ENCODE measurements at places on chromosomes 12 and 14. TPM values are rescaled to one million over a fixed set of nuclear protein-coding genes. Genes with fewer than 3 reads are reported as not detected.

Gene SCN8A
- 7.1 TPM for total RNA-seq

GRCh38 chr14:68628605-68629310, 164.1 kb downstream of the ZFP36L1 start:
- DNase-seq, result no peak

DNA sequence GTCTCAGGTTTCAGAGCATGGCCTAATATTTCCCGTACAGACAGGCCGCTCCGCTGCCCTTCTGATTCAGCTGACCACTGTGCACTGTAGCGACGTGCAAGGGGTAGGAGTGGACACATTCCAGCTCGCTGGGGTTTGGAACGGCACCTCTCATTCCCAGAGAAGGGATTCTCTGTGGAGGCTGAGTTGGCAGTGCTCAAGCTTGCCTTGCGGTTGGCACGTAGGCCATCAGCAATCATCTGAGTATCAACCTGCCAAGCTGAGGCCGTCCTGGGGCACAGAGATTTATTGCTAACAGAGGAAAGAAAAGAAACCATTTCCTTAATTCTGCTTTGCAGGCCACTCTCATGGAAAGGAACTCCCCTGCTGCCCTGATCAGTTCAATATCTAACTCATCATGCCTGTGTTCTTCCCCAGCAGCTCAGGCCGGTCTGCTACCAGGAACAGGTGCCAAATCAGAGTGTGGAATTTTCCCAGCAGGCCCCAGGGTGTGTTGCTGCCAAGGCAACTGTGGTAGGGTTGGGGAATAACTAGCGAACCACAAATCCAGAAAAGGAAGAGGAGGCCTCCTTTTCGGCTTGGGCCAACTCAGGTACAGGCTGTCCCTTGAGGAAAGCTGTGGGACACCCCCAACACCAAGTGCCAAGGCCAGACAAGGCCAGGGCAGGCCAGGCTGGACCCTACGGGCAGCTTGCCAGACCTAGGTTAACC, 92.5 kb downstream of the SSPN start:
- no peak for DNase-seq

GRCh38 chr14:61526405-61527312, 168.7 kb upstream of the HIF1A start:
- no peak for DNase-seq

DNA sequence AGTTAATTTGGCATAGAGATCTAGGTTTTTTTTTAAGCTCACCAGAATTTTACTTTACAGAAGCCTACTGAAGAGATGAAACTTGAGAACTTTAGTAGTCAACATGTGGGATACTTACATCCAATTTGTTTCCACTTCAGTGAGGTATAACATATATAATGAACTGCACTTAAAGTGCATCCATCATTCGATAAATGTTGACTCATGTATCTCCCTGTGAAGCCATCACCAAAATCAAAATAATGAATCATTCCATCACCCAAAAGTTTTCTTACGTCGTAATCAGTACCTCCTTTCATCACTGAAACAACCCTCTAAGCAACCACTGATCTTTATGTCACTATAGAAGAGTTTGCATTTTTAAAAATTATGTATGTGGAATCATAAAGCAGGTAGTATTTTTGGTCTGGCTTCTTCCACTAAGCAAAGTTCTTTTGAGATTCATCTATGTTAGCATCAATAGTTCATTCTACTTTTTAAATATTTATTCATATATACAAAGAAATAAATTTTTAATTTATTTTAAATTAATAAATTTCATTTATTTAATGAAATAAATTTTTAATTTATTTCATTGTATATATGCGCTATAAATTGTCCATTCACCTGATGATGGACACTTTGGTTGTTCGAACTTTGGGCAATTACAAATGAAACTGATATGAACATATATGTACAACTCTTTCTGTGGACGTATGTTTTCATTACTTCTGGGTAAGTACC, 2.0 kb upstream of the CPNE8 start:
- no peak for DNase-seq

- DNase-seq, result no peak
Measured at GRCh38 chr14:105087308-105087962, 22.2 kb upstream of the GPR132 start.

GRCh38 chr14:103624860-103625259, 4.2 kb upstream of the KLC1 start:
- no peak for DNase-seq

Gene IL22
- total RNA-seq, result not detected

Gene GLT1D1
- total RNA-seq, result not detected

GRCh38 chr14:30906752-30907658, 32.6 kb downstream of the COCH start:
- no peak for DNase-seq

DNA sequence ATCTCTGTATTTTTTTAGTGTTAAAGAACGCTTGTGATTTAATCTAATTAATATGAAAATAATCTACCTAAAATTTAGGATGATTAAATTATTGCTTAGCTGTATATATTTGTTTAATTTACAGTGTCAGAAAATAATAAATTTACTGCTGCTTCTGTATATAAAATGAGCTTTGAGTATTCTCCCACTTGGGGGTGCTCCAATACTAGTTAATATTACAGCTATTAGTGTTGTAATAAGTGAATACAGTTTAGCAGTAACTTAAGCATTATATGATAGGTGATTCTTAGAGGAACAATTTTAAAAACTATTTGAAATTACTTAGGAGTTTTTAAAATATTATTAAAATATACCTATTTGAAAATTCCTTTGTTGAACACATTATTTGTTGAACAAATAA, 62.2 kb downstream of the PAPOLA start:
- DNase-seq, result no peak

DNA sequence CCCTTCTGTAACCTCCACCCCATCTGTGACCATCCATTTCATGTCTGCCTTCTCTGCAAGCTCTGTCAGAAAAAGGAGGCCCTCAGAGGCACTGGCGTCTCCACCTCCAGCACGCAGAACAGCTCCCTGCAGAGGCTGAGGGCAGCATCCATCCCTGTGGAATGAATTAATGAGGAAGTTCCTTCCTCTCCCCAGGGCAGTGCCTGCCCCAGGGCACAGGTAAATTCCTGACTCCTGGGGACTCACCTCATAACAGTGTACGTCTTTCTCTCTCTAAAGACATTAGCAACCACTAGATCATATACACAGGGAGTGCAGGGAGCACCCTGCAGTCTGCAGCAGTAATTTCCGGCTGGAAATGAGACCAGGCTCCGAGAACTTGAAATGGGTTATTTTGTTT, 155.0 kb upstream of the TMEM132C start:
- no peak for DNase-seq

DNA sequence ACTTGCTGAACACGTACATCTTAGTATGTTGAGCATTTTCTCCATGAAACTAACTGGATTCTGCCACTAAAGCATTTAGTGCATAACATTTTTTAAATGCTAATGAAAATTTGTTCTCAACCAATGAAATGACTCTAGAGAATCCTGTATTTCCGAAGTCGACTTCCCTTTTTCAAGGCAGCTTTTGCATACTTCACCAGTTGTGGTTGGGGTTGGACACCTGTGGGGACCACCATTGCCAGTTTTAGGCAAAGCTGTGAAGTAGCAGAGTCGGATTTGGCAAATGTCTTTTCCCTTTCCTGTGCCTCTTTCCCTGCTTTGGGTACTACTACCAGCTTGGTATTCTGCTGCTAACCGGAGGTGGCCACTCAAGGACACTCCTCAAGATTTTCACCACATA, 349.2 kb downstream of the BCAT1 start:
- no peak for DNase-seq

Gene FGF23
- not detected for total RNA-seq

Gene C12orf56
- total RNA-seq, result not detected

DNA sequence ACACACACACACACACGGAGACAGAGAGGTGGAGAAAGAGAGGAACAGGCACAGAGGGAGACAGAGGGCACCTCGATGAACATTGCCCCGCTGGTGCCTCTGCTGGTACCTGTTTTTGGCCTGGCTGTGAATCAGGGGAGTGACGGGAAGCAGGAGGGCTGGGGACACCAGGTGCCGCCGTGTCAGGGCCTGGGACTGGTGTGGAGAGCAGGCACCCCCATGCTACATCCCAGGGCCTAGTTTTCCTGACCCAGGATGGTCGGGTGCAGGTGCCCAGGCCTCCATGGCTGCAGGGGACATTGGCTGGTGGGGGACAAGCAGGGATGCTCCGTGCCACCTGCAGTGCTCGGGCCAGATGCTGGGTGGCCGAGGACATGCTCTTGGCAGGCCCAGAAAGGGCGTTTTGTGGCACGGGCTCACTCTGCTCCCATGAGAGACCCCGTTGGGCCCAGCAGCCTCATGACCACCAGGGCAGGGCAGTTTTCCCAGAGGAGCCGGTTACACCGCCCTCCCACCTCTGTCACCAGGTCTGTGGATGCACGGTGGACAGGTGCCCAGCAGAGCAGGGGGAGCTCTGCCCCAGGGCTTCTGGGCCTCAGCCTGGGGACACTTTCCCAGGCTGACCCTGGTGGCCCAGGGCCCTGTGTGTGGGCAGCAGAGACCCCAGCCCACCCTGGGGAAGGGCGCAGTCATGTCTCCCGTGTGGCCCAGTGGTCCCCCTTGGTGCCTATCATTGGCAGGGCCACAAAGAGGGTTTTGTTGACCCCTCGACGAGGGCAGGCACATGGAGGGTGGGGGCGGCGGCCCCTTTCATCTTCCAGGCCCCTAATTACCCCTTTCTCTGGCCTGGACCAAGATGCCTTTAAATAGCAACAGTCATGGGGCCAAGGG, 207.5 kb upstream of the RTL1 start:
- no peak for DNase-seq

DNA sequence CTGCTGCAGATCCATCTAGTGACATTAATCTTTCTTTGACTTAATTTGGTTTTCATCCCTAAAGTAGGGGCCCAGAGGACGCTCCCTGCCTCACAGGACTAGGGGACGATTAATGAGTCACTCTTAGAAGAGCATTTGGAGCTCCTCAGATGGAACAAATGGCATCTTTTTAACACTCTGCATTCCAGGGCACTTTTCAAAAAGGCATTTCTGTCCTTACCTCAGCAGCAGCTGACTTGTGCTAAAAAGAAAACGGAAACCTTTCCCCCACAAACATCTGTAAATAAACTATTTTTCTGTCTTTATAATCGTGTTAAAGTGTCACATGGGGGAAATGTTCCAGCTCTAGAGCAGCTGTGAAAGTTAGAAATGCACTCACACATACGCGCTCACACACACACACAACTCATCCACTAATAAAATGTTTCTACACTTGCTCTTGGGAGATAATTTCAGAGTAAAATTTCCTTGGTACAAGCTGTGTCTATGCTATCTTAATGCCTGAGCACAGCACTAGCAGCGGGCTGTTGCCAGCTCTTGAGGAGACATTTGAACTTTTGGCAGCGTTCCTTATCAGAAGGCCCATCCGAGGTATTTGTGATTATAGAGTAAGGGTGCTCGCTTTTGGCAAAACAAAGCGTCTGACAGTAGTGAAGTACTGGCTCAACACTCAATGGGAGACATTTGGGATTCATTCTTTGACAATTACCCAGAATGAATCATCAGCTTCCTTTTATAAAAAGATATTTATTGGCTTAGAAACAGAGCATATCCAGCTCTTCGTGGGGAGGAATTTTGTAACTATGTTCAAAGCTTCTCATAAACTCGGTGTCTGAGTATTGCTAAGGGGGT, 141.3 kb downstream of the PLXNC1 start:
- no peak for DNase-seq

Gene OR4E2
- total RNA-seq, result not detected

DNA sequence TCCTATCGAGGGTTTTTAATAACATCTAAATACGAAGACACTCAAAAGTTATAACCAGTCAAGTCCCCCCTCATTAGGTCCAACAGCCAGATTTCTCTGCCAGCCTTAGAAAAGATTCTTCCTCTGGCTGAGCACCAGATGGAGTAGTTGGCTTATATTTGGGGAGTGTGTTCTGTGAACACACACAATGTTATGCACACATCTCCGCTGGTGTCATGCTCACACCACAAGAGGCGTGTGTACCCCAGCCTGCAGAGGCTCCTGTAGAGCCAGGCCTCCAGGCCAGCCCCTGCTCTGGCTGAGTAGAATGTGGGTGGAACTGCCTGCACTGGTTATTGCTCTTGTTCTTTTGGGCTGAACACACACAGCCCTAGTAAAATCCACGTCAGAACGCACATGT, 64.0 kb downstream of the PIWIL1 start:
- DNase-seq, result no peak

GRCh38 chr12:47949441-47950341, 13.7 kb upstream of the TMEM106C start:
- DNase-seq, result peak; percentile 27

Gene PFKM
- total RNA-seq, result 53.8 TPM

- no peak for DNase-seq
Measured at GRCh38 chr14:87690076-87690613, 302.8 kb downstream of the GALC start.

GRCh38 chr12:79707830-79708229, 17.1 kb upstream of the PAWR start:
- no peak for DNase-seq

- no peak for DNase-seq
Measured at GRCh38 chr12:72974954-72975555, 702.9 kb downstream of the TRHDE start.

DNA sequence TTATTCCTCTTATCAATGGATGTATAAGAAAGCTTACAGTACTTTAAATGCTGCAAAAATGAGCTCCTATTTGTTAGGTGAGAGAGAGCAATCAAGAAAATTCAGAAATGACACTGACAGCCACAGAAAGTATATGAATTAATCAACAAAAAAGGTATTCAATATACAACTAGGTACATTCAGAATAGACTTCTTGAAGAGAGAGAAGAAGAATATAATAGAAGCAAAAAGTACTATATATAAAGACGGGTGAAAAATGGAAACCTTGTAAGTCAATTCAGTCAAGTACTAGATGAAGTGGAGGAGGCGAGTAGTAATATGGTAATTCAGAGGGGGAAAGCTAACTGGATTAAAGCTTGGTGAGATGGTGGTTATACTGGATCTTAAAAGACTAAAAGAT, 74.3 kb downstream of the HEATR5A start:
- no peak for DNase-seq

DNA sequence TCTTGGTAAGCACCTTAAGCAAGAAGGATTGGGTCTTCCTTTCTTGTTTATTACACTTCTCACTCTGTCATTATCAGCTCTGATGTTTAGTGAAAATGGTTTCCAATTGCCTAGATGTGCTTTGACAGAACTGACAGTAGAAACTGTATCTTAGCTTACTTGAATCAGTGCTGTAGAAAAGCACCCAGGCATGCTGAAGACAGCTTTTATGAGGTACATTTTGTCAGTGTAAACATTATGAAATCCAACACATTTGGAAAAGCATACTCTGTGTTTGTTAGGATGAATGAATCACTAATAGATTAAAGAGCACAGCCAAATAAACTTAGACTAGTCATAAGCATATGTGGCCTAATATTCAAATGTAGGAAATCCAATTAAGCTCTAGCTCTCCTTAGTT, 290.2 kb upstream of the NPAS3 start:
- DNase-seq, result no peak

- no peak for DNase-seq
Measured at GRCh38 chr14:100383727-100384158, 60.6 kb downstream of the SLC25A47 start.

DNA sequence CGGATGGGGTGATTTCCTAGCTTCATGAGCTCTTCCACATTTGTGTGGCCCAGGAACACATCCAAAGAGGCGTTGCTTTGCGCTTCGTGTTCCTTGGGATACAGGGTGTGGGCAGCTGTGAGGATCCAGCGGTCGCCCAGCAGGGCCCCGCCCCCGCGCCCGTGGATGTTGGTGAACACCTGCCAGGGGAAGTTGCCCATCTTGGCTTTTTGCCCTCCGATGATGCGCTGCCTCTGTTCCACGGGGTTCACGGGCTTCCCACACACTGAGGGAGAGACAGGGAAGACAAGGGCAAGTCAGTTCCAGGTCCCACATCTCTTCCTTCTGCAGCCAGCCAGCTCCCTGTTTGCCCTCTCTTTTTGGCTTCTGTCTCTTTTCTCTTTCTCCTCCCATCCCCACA, 11.2 kb downstream of the C1R start:
- DNase-seq, result no peak

Data from glomerular endothelial cell (primary cell).